ENCODE measurements at places on chromosomes 5 and 9.

DNA sequence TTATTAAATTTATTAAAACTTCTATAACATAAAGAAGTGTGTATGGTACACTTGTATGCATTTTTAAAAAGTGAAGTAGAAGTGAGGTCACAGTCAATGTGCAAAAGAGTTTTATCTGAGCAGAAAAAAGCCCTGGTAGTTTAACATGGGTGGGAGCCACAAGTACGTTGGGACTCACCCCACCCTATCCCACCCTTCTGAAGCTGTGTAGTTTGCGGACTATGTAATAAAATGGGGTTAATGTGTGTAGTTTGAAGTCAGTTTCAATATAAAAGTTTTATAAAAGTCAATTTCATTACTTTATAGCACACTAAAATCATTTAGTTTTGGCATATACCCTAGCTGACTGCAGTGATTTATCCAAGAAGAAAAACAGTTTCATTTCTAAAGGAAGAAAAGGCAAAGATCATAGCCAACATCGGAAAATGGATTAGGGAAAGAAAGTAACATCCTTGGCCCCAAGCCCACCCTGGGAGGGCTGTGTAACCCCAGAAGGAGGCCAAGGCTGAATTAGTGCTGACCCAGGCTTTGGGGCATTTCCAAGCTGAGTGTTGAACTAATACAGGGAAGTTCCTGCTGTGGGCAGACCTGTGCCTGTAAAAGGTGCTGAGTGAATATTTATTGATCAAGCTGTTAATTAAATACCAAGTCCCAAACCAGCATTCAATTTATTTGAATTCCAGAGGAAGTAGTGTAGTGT, 398.6 kb upstream of the ADAMTSL1 start:
- DNase-seq = no peak

- no peak for DNase-seq
Measured at GRCh38 chr9:7145361-7146069, 387.7 kb downstream of the KDM4C start.

DNA sequence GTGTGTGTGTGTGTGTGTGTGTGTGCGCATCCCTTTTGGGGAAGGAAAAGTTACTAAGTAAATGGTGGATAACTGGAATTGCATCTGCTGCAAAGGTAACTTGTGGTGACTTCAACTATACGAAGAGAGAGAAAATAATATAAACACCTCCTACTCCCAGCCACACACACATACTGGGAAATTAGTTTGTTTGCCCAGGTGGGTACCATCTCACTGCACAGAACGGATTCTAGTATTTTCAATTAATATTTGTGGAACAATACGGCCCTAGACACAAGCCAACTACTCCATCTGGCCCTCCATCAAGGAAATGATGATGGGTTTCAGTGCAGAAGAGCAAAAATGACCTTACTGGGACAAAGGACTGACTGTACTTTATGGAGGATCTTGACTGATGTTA, 32.2 kb upstream of the TXN start:
- DNase-seq = no peak

GRCh38 chr5:67020096-67020615, 176.4 kb downstream of the CD180 start:
- no peak for DNase-seq

DNA sequence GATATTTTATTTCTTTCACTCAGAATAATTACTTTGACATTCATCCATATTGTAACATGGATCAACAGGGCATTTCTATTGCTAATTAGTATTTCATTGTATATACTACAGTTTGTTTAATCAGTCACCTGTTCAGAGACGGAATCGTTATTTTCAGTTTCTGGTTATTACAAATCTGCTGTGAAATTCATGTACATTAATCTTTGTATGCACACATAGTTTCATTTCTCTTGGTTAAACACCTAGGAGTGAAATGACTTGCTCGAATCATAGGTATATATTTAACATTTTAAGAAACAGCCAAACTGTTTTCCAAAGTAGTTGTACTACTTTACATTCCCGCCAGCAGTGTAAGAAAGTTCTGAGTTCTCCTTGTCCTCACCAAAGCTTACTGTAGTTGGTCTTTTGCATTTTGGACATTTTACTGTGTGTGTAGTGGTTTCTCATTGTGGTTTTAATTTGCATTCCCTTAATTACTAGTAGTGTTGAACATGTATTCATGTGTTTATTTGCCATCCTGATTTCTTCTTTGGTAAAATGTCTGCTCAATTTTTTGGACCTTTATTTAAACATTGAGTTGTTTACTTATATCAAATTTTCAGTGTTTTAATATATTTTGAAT, 198.2 kb downstream of the SAXO1 start:
- no peak for DNase-seq

DNA sequence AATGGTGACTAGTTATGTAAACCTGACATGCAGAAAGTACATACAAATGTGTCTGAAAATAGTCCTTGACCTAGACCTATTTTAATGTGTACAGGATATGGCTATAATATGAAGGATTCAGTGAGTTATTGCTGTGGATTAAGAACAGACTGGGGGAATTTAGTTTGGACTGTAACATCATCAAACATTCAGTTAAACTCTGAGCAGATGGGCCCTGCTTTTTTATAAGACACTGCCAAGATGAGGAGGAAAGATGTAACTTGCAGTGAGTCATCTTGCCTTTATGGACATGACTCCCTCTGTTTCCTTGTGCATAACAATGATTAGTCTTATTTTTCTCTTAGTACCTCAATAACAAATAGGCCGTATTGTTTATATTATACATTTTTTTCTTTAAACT, 12.2 kb downstream of the PPP3R2 start:
- DNase-seq = no peak

DNA sequence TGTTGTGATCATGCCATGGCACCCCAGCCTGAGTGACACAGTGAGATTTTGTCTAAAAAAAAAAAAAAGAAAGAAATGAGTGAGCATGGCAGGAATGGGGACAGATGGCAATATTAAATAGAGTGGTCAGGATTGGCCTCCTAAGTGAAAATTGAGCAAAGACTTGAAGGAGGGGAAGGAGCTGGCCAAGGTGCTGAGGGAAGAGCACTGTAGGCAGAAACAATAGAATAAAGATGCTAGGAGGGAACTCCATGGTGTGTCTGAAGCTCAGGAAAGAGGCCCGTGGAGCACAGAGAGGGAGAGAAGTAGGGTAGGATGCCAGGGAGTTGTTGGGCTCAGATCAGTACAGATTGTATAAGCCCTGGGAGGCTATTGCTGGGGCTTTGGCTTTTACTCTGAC, 64.4 kb upstream of the PCAT7 start:
- no peak for DNase-seq

GRCh38 chr5:125574491-125575044, 828.1 kb upstream of the ZNF608 start:
- no peak for DNase-seq

DNA sequence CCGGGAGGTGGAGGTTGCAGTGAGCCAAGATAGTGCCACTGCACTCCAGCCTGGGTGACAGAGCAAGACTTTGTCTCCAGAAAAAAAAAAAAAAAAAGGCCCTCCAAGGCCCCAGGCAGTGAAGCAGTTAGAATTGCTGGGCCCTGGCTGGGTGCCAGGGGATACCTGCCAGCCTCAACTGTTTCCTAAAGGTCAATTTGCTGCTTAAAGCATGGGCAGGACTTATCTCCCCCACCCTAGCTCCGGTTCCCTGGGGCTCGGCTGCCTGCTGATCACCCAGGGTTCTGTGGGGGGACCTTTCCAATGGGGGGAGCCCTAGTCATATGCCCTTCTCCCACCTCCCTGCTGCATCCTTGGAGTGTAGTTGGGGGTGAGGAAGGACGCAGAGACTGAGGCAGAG, 25.7 kb downstream of the NCS1 start:
- DNase-seq = no peak

GRCh38 chr5:69415584-69415958, 655 bp downstream of the MARVELD2 start:
- no peak for DNase-seq

DNA sequence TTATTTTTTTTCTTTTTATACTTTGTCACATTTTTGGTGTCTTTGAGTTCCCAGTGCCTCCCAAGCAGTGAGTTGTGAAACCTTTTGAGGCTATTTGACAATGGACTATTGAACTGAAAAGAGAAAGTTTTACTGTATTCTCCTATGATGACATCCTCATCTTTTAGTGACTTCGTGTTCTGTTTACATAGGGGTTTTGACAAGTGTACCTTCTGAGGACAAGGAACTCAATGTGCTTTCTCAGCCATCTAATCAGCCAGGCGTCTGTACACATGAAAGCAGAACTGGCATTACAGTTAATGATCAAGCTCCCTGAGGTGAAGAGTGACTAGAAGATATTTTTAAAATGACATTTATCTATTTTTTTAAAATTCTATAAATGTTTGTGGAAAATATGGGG, 175.5 kb downstream of the ANXA1 start:
- DNase-seq = no peak

GRCh38 chr9:91847581-91848091, 102.4 kb downstream of the ROR2 start:
- peak; percentile 56 for DNase-seq
